ENCODE measurements at places on chromosomes 12 and 14.

DNA sequence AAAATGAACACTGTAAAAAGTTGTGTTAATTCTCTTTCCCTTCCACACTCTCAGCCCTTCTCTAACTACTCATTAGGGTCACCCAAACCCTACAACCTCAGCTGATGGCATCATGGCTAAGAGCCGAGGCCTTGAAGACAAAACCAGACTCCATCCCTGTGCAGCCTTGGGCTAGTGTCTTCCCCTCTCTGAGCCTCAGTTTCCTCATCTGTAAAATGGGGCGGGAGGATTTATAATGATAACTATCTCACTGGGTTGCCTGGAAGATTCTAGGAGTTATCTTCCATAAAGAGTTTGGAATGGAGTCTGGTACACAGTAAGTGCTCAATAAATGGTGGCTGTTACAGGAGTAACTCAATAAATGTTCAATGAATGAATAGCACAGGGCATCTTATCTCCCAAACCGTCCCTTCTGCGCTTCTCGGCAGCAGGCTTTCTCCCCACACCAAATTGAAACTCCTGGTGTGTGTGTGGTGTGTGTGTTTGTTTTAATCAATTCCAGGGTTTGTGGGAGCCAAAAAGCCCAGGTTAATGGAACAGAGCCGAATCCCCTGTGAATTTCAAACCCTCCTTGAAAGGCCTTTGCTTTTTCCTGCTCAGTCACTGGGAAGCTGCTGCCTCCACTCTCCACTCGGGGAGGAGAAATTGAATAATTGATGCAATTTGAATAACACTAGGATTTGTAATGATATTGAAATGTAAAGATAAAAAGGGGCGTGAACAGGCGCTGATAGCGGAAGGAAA lies 61.2 kb upstream of the FAM222A start:
- no peak for DNase-seq

DNA sequence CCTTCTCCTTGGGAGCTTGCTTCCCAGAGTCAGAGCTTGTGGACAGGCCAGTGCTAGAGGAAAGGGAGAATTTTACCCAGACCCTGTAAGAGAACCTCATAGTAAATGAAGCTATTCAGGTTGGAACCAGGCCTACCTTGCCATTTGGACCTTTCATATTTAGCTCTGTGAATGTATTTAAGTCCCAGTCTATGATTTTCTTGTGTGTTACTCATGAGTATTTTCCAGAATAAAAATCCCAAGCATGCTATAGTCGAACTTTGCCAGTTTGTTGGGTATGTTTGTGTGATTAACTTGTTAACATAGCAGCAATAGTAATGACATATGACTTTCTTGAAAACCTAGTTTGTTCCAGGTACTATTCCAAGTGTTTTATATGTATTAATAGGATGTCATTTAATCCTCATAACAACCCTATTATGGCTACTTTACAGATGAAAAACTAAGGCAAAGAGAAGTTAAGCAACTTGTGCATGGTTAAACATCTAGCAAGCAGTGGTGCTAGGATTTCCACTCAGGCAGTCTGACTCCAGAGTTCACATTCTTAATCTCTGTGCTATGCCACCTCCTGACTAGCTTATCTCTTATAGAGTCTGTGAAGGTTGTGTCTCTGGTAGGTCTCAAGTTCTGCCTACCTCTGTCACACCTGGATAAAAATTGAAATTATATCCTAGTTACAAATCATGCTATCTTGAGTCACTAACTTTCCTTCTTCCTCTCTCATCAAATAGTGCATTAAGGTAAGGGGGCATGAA lies 47.9 kb upstream of the GARIN2 start:
- DNase-seq: no peak

- DNase-seq: no peak
Measured at GRCh38 chr12:60279221-60279620, 683.4 kb downstream of the SLC16A7 start.

GRCh38 chr14:33039311-33039710 lies 100.6 kb downstream of the NPAS3 start:
- DNase-seq: no peak

GRCh38 chr12:62895351-62895877 lies 39.5 kb downstream of the PPM1H start:
- DNase-seq: no peak

DNA sequence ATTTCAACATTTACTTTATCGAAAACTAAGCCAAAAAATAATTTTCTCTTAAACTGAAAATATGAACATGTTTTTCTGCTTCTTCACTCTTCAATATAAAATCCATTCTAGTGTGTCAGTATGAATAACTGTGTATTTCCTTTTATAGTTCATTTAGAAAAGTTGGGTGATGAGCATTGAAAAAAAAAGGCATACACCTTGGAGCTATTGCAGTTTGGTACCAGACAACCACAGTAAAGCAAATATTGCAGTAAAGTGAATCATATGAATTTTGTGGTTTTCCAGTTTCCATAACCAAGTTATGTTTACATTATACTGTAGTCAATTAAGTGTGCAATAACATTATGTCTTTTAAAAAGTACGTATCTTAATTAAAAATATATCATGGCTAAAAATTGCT lies 195.0 kb upstream of the FOXG1 start:
- no peak for DNase-seq

GRCh38 chr12:19689801-19690472 lies 250.6 kb downstream of the AEBP2 start:
- DNase-seq: no peak

DNA sequence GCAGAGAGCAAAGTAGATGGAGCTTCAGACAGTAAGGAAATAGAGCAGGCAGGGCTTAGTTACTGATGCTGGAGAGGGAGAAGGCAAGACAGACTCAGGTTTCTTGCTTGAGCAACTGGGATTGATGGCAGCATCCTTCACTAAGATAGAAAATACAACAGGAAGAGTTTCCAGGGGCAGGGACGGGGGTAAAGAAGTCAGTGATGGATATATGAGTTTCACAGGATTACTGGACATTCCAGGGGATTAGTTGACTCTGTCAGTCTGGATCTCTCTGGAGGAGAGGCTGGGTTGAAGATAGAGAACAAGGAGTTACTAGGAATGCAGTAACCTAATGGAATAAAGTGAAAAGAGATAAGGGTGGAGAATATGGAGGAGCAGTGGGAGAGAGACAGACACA lies 74.5 kb upstream of the ATF1 start:
- no peak for DNase-seq

DNA sequence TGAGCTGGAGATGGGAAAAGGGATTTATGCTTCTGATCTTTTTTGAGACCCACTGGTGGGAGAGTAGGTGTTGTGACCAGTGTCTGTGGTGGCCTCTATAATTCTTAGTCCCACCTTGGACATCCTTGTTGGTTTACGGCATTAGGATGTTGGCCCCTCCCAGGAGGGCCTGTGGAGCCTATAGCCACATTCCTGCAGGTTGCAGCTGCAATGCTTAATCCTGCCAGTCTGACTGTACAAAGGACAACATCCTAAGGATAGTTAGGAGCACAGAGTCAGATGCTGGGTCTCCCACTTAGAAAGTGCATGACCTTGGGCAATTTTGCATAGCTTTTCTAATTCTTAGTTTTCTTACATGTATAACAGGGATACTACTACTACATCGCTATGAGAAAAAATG lies 150.9 kb upstream of the SLC38A2 start:
- no peak for DNase-seq
